H1 (cell line): ENCODE measurements at places on chromosomes 16 and 17.

- DNase-seq = no peak
These were observed 147.7 kb downstream of the SKAP1 start for GRCh38 chr17:48282303-48282702.

DNA sequence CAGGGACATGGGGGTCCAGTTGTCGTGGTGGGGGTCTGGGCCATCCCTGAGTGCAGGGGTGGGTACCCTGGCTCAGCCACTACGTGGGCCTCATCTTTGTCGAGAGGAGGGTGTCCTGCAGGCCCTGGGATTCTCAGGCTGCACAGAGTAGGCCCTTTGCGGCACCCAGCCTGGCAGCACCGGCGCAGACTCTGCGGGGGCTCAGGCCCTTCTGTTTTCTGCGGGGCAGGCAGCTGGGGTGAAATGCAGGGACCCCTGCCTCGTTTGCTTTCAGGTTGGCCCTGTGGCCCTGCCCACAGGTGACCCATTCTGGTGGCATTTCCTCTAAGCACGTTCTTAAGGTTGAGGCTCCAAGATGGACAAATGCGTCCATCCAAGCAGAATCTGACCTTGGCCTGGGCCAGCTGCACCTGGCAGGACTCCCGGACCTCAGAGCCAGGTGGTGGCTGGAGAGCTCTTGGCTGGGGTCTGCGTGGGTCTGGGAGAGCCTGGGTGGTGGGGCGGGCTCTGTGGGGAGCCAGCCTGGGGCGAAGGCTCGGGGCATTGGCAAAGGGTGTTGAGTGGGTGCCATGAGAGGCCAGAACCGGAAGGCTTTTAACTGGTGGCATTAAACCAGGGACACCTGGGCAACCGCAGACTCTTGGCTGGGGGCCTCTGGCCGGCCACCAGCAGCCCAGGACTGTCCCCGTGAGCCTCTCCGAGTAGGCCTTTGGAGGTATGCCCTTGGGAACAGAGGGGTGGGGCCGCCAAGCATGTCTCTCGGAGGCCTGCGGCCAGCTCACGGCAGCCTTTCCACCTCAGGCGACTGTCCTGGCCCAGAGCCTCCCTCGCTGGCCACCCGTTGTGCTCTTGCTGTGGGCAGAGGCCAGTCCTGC, 16.9 kb downstream of the PRSS27 start:
- DNase-seq = no peak

DNA sequence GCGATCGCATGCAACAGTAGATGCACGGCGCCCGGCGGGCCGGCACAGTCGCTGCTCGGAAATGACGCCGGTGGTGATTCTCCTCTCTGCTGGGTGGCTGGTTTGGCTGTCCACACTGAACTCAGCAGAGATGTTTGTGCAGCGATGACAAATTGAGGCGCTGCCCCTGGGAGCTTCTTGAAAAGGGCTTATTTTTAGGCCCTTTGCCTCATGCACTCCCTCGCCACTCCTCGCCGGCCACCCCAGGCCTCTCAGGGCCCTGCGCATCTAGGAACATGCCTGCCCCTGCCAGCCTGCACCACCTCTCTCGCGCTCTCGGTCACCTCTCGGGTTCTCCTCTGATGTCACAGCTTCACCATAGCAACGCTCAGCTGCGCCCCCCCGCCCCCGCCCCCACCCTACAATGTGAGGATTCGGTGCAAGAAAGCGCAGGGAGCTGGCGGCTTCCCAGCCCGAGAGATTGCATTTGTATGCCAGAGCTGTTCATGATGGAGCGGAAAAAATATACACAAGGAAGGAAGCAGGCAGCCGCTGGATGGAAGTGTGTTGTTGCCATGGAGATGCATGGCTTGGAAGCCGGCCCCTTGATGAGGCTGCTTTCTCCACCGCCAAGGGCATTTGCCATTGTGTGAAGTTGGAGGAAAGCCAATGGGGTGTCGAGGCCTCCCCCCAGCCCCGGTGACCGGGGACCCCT, 81.3 kb upstream of the PLCG2 start:
- no peak for DNase-seq

GRCh38 chr16:27408012-27408601, 6.1 kb downstream of the IL21R start:
- DNase-seq = no peak

DNA sequence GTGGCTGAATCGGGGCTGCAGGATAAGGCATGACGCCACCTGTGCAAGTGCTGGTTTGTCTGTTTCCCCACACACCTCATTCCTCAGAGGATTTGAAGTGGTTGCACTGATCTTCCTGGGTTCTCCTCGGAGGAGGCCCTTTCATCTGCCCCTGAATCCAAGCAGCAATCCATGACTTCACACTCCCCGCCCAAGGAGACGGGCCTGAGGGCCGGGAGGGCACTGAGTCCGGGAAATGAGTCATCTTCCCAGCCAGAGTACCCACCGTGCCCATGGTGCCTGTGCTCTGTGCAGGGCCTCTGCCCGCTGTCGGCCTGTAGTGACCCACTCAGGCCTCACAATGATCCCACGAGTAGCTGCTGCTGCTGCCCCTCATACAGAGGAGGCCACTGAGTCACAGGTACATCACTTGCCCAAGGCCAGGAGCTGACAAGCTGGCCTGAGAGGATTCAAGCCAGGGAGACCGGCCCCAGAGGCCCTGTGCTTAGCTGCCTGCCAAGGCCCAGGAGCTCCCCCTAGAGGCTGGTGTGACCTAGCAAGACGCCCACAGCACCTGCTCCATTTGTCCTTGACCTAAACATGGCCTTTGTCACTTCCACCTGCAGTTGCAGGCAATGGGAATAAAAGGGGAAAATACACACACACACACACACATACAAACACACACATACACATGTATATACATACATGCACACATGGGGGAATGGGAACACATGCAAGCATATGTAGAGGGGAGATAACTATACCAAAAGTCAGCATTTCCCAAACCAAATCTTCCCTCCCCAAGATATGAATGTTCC, 240.0 kb downstream of the C16orf95 start:
- DNase-seq = peak; percentile 91

DNA sequence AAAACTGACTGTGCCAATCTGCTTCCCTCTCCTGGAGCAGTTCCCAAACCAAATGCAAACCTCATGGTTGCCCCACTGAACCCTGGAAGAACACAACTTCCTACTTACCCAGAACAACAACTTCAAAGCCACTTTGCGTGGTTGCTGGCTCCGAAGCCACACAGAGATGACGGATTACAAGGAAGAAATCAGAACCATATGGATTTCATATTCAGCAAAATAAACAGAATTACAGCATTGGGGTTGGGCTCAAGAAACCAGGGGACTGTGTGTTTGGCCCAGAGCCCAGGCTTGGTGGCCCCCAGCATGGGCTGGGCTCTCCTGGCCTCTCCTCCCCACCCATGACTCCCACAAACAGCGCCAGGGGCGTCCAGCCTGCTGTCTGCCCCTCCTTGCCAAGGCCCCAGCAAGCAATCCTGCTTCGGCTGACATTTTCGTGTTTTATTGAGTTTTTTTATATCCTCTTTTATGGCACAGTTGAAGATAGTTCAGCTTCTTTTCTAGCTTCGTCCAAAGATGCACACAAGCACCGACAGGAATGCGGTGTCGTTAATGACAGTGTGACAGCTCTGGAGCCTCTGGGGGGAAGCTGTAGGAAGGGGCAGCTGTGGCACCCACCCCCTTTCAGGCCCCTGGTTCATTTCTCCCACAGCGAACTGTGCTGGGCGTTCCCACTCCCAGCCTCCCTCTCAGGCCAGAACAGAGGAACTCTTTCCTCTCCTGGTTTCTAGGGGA, 137.1 kb downstream of the GAS7 start:
- DNase-seq = no peak
